ENCODE measurements at places on chromosomes 5 and 9.
A peak's percentile ranks its signal among the peaks of the same experiment; 100 is the strongest.

DNA sequence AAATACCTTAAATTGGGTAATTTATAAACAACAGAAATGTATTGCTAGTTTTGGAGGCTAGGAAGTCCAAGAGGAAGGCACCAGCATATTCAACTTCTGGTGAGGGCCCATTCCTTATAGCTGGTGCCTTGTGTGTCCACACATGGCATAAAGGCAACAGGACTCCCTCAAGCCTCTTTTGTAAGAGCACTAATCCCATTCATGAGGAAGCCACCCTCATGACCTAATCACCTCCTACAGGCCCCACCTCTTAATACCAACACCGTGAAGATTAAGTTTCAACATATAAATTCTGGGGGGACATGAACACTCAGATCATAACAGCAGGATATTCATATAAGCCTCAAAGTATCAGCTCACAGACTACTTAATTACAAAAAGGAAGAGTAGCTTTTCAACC lies 4.0 kb upstream of the PLAC8L1 start:
- no peak for DNase-seq

- DNase-seq = no peak
Measured at GRCh38 chr5:115179394-115180164, 9.9 kb upstream of the TRIM36 start.

DNA sequence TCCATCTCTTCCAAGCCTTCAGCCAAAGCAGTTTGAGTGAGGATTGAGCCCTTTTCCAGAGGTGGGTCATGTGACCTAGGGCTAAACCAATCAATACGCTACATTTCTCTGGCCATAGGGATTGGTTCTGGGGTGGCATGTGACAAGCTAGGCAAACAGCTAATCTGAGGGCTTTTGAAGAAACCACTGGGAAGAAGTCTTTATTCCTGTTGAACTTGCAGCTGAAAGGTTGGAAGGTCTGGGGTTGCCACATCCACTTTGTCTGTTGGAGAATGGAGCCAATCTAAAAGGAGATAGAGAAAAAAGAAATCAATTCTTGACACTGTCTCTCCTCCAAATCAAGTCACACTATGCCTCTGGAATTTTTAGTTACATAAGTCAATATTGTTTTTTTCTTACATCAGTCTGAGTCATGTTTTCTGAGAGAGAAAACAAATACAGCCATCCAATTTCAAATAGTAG lies 637.8 kb upstream of the WWC1 start:
- DNase-seq = no peak

DNA sequence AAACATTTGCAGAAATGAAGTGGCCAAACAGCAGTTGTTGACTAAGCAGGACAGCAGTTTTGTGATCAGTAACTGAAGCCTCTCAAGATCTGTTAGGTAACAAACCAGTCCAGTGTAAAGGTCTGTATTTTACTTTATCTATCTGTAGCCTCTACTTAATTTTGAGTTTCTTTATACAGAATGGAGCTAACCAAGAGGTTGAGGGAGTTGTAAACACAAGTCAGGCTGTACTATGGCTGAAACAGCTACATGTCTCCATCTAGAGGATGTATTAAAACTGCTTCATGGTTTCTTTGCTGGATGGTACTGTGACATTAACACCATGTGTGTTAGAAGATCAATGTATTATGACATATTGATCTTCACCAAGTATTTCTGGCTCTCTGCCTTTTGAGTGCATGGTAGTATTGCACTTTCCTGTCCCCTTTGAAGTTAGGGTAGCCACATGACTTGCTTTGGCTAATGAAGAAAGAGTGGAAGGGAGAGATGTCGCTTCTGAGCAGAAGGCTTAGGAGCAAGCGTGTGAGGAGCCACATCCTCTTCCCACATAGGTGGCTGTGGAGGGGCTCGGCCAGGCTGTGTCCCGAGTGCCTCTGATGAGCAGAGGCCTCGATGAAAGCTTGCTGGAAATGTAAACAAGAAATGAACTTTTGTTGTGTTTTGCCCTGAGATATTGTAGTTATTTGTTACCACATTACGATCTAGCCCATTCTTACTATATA lies 105.6 kb upstream of the PCA3 start:
- DNase-seq = peak; percentile 59

DNA sequence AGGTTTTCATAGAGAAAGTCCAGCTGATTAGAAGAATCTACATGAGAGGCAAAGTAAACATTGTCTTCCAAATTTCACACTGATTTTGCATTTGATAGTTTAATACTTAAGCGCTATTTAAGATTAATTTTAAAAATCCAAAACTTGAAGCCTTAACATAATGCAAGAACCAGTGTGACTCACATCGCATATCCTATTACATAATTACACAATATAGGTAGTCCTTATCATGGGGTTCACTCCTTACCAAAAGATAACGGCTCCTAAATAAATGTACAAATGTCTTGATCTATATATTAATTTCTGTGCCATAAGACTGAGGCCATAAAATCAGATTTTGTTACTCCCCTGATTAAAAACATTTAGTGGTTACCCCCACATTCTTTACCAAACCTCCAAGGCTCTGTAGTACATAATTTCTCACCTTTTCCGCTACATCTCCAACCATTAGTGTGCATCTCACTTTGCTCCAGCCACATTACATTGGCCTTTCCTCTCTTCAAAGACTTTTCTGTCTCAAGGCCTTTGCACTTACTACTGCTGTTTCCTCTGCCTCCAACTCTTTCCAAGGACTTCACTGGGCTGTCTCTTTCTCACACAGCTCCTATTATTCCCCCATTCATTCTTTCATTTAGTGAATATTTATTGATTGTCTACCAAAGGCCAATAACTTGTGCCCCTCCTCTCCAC lies 1.0 kb downstream of the RIOK2 start:
- DNase-seq = no peak

- peak; percentile 54 for DNase-seq
Measured at GRCh38 chr9:133709015-133709611, 29.0 kb downstream of the SARDH start.

DNA sequence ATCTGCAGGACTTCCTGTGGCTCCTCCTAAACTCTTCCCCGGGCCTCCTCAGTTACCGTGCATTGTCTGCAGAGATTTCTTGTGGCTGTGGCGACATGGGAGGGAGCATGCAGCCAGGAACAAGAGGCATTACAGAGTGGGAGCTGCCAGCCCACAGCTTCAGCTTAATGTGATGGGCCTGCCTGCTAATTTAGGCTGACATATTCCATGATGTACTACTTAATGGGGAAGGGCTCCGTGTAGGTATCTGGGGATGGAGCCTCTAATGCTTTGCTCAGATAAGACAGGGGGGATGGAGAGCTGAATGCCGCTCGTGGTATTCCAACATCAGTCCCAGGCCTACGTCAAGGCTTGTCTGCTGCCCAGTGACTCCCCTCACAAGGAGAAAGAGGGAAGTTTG lies 137.6 kb upstream of the GPR151 start:
- DNase-seq = no peak

GRCh38 chr9:131379056-131379455 lies 14.8 kb upstream of the PRRC2B start:
- no peak for DNase-seq

GRCh38 chr5:154793599-154794524 lies 38.7 kb downstream of the LARP1 start:
- DNase-seq = no peak

- no peak for DNase-seq
Measured at GRCh38 chr5:38478166-38478565, 78.3 kb downstream of the LIFR start.

DNA sequence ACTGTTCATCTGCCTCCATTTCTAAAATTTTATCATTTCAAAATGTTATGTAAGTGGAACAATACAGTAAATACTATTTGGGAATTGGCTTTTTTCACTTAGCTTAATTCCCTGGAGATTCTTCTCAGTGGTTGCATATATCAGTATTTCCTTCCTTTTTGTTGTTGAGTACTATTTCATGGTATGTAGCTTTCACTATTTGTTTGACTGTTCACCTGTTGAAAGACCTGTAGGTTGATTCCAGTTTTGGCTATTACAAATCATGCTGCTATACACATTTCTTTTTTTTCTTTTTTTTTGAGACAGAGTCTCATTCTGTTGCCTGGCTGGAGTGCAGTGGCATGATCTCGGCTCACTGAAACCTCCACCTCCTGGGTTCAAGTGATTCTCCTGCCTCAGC lies 33.0 kb upstream of the PWWP2A start:
- no peak for DNase-seq

- no peak for DNase-seq
Measured at GRCh38 chr9:126149661-126150060, 177.0 kb upstream of the MVB12B start.

- DNase-seq = no peak
Measured at GRCh38 chr5:14557203-14557770, 24.3 kb upstream of the OTULINL start.

DNA sequence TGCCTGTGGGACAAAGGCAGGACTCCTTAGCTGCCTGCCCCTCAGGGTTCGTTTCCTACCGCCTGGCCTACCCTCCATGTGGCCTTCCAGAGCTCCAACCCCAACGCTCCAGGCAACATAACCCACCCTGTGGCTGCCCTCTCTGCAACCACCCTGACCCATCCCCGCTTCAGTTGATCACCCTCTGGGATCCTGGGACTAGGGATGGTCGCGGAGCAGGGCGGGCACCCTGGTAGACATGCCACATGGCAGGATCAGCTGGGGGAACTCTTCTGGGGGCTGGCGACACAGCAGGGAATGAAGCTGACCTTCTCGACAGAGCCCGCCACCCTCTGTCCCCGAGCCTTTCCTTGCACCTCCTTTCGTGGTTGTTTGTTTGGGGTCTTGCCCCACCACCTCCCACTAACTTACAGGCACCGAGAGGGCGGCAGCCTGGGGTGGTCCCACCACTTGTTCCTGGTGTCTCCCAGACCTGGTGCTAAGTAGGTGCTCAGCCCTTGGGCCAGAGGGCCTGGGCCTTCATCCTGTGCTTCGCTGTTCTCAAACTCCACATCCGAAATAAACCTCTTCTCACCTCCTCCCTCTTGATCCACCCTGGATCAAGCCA lies 243.1 kb downstream of the PBX3 start:
- no peak for DNase-seq

DNA sequence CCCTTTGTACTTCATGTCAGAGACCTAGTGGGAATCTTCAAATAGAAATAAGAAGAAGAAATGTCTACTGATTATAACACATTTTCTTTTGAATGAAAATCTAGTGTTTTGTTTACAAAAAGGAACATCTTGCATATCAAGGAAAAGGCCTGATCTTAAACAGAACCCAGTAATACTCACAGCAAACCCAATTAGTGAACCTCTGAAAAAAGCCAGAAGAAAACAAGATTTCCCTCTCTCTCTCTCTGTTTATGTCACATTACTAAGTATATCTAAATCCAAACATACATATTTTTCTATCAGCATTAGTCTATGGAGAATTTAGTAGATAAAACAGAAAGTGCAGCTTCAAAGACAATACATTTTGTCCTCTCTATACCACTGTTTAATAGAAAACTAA lies 457.9 kb downstream of the NR2F1-AS1 start:
- no peak for DNase-seq

DNA sequence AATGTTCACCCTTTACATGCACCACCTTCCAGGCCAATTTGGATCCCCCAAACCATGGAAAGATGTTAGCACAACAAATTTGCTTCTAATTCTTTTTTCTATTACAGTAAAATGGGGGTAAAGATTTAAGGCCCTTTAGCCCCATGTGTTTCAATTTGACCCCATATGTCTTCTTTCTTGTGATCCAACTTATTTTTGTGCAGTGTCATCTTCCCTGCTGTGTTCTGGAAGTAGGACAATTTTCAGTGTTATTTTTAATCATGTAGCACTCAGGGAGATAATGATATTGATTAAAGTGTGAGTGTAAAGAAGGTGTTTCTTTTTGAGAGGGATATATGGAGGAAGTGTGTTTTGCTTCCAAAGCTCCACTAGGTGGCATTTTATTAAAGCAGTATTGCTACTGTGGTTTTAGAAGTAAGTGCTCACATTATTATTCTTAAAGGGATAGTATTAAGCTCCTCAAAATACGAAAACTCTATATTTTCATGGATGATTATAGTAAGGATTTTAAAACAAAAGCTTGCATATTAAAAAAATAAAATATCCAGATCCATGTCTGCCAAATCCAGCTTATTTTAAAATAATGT lies 118.7 kb upstream of the ATP10B start:
- no peak for DNase-seq

- peak; percentile 72 for DNase-seq
Measured at GRCh38 chr5:142699184-142699720, 13.4 kb upstream of the FGF1 start.

GRCh38 chr5:17192191-17192590 lies 25.2 kb upstream of the BASP1 start:
- DNase-seq = no peak

DNA sequence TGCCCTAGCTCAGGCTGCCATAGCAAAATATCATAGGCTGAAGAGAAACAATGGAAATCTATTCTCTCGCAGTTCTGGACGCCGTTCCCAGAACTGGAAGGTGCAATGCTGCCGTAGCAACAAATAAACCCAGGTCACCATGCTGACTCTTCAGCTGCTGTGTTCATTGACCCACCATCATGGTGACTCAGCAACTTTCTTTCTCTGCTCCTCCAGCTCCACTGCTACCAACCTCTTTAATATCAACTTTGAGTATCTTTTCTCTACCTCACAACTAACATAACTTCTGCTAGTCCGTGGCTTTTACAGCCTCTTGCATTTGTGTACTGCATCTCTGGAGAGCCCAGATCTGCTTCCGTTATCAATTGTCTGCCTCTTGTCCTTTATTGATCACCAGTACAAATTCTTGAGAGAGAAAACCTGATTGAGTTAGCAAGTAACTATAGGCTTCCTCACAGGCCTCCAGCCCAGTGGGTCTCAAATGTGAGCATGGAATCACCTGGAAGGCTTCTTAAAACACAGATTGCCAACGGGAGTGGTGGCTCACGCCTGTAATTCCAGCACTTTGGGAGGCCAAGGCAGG lies 47.3 kb upstream of the SLC30A5 start:
- DNase-seq = no peak

GRCh38 chr9:96133321-96134021 lies 168.5 kb downstream of the HSD17B3 start:
- DNase-seq = no peak

GRCh38 chr9:36924071-36924470 lies 110.0 kb downstream of the PAX5 start:
- DNase-seq = no peak

- peak; percentile 9 for DNase-seq
Measured at GRCh38 chr5:14415024-14415697, 166.4 kb upstream of the OTULINL start.

DNA sequence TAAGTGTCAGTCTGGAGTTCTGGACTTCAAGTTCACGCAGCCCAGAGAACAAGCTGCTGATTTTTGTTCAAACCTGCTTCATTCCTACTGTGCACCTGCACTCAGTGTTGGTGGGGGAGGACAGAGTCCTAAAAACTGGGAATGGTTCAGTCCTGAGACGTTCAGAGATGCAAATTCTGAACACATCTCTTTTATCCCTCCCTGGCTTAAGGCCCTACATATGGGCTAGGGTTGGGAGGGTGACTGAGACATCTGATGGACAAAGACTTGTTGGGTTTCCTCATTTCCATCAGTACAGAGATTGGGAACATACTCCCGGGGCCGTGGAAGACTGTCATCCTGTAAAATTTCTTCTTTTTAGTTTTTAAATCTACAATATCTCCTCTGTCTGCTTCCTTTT lies 83.0 kb upstream of the TTC23L start:
- DNase-seq = no peak
